ENCODE measurements at places on chromosomes 4 and X.
A peak's percentile ranks its signal among the peaks of the same experiment; 100 is the strongest.

GRCh38 chr4:118180776-118181175, 146.5 kb downstream of the NDST3 start:
- no peak for DNase-seq

- DNase-seq, result no peak
These were observed 143.0 kb upstream of the FAM241A start for GRCh38 chr4:112002248-112002661.

GRCh38 chr4:129345609-129346008, 249.7 kb downstream of the C4orf33 start:
- DNase-seq, result no peak

GRCh38 chrX:137043736-137044135, 9.9 kb upstream of the GPR101 start:
- DNase-seq, result no peak

- DNase-seq, result no peak
These were observed 195.7 kb upstream of the ANK2 start for GRCh38 chr4:112853662-112854256.

- no peak for DNase-seq
These were observed 50.8 kb upstream of the GAB1 start for GRCh38 chr4:143285696-143286437.

- peak; percentile 64 for DNase-seq
These were observed 41.4 kb upstream of the PPP2R3B start for GRCh38 chrX:427812-428725.

DNA sequence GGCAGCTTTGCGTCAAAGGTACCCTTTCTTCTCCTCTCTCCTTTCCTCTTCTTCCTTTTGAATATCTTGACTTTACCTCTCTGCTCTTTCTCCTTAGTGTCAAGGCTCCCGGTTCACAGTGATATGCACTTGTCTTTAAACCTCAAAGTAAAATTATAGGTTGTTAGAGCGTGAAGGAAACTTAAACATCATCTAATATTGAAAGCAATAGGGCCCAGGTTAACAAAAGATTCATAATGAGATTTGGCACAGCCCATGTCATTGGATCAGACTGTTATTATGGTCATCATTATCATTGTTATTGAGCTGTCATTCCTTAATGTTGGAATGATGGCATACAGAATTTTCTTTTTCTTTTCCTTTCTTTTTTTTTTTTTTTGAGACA, 32.5 kb downstream of the FTHL17 start:
- DNase-seq, result no peak

GRCh38 chr4:48602222-48602621, 112.2 kb downstream of the ZAR1 start:
- DNase-seq, result no peak

Data from hematopoietic multipotent progenitor cell treated with erythropoietin and hydrocortisone succinate and interleukin-3 and kit ligand, for 4 days (in vitro differentiated cells).